ENCODE measurements at places on chromosomes 5 and 9. TPM values are rescaled to one million over a fixed set of nuclear protein-coding genes. Genes with fewer than 3 reads are reported as not detected.
A peak's percentile ranks its signal among the peaks of the same experiment; 100 is the strongest.

Gene SLC31A2
- 29.6 TPM for total RNA-seq

Gene CHSY3
- total RNA-seq = 1.7 TPM

Gene LEAP2
- total RNA-seq = 1.1 TPM

Gene SYNPO
- total RNA-seq = 548 TPM

Gene SV2C
- not detected for total RNA-seq

- H3K27ac ChIP-seq = peak overlapping the region; percentile 39
- H3K27me3 ChIP-seq = no peaks in the 10 kb centered on the region
- no peak for DNase-seq
- H3K4me3 ChIP-seq = no peak overlapping the region
- H3K36me3 ChIP-seq = no peaks in the 10 kb centered on the region
Measured at GRCh38 chr5:154288145-154288544, 97.6 kb downstream of the GALNT10 start.

DNA sequence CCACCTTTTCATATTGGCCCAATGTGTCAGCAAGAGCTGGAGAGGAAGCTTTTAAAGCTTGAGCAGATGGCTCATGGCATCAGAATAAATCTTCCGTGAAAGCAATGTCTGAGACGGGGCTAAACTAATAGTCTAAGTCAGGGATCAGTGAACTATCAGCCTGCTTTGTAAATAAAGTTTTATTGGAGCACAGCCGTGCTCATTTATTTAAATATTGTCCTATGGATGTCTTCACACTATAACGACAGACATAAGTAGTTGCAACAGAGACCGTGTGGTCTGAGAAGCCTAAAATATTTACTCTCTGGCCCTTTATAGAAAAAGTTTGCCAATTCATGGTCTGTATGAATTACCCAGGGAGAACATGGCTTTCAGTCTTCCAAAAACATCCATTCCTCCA is 85.6 kb upstream of the SLC44A1 start:
- H3K36me3 ChIP-seq = no peaks in the 10 kb centered on the region
- peaks cover 5% of the 10 kb centered on the region for H3K4me1 ChIP-seq
- no peak overlapping the region for H3K27ac ChIP-seq

DNA sequence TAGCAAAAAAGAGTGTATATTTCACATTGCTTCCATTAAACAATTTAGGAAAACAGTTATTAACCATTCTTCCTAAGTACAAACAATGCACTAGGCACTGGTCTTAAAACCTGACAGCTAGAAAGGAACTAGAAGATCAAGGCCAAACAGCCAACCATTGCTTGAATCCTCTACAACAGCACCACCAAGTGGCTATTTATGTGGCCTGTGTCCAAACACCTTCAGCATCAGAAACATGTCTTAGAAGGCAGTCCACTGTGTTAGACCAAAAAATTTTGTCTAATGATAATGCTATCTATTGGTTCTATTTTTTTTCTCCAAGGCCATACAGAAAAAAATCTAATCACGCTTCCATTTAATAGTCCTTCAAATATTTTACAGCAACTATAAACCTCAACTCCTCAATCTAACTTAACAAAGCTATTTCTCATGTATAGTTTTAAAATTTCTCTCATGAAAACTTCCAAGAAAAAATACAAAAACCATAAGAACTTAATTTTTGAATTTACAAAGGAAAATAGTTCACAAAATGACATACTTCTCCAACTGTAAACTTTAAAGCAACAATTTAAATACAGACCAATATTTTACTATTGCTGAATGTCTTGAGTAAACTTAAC is 36.1 kb downstream of the CAAP1 start:
- no peaks in the 10 kb centered on the region for H3K27me3 ChIP-seq
- no peak overlapping the region for H3K4me3 ChIP-seq
- no peaks in the 10 kb centered on the region for H3K36me3 ChIP-seq
- H3K27ac ChIP-seq = no peak overlapping the region
- DNase-seq = no peak

- H3K4me1 ChIP-seq = no peaks in the 10 kb centered on the region
- H3K4me3 ChIP-seq = no peak overlapping the region
Measured at GRCh38 chr5:97548739-97549080, 365.7 kb upstream of the RIOK2 start.

DNA sequence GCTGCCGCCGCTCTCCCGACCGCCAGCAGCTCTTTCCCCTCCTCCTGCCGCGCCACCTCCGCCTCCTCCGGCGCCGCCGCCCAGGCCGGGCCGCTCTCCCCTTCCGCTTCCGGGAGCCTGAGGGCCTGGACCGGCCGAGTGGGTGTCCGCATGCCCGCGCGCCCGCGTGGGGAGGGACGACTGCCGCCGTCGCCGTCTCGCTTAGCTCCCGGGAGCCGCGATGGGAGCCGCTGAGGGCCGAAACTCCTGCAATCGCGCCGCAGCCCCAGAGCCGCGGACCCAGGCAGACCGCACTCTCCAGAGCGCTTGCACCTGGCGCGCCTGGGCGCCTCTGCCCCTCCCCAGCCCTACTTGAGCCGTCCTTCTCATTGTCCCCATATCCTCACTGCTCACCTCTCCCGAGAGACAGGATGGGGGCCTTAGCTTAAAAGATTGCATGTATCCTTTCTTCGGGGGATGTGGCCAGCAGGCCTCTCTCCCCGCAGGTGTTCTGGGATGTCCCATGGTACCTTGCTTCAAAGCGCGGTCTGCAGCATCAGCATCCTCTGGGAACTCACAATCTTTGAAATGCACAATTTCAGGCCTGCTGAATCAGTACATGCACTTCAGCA is at the start of gene ZDHHC21:
Gene ZDHHC21 (minus strand): TSS at position 182 of the 611 bp plus-strand sequence. CDS start 19,092 bp downstream, outside the sequence.
- peaks cover 13% of the 10 kb centered on the region for H3K4me1 ChIP-seq
- peak within 1 kb of the TSS; percentile 75 for H3K27ac ChIP-seq
- peak; percentile 33 for DNase-seq
- H3K27me3 ChIP-seq = no peaks in the 10 kb centered on the region
- H3K4me3 ChIP-seq = peak within 1 kb of the TSS; percentile 69
- H3K36me3 ChIP-seq = peaks cover 8% of the 10 kb centered on the region

DNA sequence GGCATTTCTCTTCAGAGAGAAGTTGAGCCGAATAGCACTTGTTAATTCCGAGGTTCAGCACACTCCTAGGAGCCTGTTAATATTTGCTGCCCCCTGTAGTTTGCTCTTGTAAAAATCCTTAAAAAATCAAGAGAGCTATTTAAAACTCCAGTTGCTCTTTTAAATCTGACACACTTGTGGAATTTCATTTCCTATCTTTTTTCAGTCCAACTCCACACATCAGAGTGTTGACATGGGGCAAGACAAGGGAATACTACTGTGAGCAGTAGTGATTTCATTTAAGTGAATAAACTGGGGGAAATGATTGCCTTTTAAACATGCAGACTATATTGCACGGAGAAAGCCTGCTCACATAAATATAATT is 1096.3 kb upstream of the DMAC1 start:
- no peaks in the 10 kb centered on the region for H3K36me3 ChIP-seq
- H3K27ac ChIP-seq = no peak overlapping the region
- DNase-seq = no peak
- H3K4me3 ChIP-seq = no peak overlapping the region
- no peaks in the 10 kb centered on the region for H3K27me3 ChIP-seq
- H3K4me1 ChIP-seq = no peaks in the 10 kb centered on the region

DNA sequence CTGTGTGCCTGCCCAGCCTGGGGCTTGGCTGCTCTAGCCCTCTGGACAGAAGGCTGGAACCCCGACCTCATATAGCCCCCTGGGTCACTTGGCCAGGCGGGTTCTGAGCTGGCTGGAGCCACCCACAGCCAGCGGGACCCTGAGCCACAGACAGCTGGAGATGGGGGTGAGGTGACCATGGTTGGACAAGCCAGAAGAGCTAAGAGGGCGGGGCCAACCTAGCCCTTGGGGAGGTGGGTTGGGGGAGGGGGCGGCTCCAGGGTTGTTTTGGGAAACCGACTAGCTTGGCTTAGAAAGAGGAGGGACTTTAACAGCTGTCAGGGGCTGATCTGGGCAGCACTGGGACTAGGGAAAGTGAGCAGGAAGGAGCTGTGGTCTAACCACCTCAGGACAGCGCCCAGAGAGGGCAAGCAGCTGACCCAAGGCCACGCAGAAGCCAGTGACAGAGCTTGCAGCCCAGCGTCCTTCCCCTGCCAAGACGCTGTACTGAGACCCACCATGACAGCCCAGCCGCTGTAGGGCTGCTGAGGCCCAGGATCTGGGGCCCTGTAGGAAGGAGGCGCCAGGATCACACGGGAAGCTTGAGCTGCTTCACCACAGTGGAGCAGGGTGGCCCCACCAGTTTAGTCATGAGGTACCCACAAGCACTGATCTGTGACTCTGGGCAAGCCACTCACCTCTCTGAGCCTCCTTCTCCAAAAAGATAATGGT is 2.2 kb downstream of the AIF1L start:
- peaks cover 33% of the 10 kb centered on the region for H3K27me3 ChIP-seq
- no peaks in the 10 kb centered on the region for H3K4me1 ChIP-seq
- peak overlapping the region; percentile 72 for H3K27ac ChIP-seq
- no peak for DNase-seq
- no peaks in the 10 kb centered on the region for H3K36me3 ChIP-seq

GRCh38 chr5:98785244-98785643 is 11.8 kb downstream of the RGMB start:
- H3K27me3 ChIP-seq = no peaks in the 10 kb centered on the region
- H3K4me3 ChIP-seq = no peak overlapping the region
- peaks cover 76% of the 10 kb centered on the region for H3K4me1 ChIP-seq
- H3K36me3 ChIP-seq = no peaks in the 10 kb centered on the region
- peak overlapping the region; percentile 67 for H3K27ac ChIP-seq
- DNase-seq = no peak

DNA sequence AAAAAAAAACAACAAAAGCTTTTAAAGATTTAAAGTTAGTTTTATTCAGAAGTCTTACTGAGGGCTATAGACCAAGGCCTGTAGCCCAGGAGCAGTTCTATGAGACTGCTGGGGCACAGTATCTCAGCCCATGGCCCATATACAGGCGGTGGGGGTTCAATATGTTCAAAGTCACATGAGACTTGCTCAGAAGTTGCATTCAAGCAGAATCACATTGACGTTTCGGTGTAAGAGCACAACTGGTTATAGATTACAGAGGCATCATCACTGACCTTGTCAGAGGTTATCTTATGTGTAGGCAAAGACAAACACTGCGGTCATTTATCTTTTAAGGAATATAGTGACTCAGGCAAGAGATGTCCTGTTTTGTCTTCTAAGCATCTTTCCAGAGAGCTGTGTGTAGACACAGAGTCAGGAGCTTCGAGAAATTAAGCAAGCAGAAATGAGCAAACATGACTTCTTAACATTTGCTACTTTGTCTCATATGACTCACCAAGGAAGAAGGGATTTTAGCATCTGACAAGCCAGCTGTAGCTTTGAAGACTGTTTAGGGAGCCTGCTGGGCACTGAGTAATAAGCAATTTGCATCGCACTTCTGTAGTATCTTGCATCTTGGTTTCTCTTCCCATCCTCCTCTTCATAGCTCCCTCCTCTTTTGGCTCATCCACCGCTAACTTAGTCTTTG is 12.9 kb upstream of the F2RL1 start:
- no peak overlapping the region for H3K27ac ChIP-seq
- H3K4me1 ChIP-seq = no peaks in the 10 kb centered on the region
- no peak for DNase-seq
- H3K4me3 ChIP-seq = no peak overlapping the region
- H3K36me3 ChIP-seq = no peaks in the 10 kb centered on the region

DNA sequence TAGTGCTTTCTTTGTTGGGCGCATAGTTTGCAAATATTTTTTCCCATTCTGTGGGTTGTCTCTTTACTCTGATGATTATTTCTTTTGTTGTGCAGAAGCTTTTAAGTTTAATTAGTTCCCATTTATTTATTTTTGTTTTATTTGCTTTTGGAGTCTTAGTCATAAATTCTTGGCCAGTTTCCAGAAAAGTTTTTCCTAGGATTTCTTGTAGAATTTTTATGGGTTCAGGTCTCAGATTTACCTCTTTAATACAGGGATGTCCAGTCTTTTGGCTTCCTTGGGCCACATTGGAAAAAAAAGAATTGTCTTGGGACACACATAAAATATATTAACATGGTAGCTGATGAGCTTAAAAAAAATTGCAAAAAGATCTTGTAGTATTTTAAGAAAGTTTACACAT is 122.0 kb downstream of the WDR70 start:
- H3K4me1 ChIP-seq = no peaks in the 10 kb centered on the region
- no peak for DNase-seq
- H3K4me3 ChIP-seq = no peak overlapping the region
- no peaks in the 10 kb centered on the region for H3K27me3 ChIP-seq

- no peak overlapping the region for H3K4me3 ChIP-seq
- peaks cover 67% of the 10 kb centered on the region for H3K4me1 ChIP-seq
- H3K27me3 ChIP-seq = no peaks in the 10 kb centered on the region
- DNase-seq = no peak
- H3K27ac ChIP-seq = peak overlapping the region; percentile 6
Measured at GRCh38 chr9:92749934-92750315, 14.7 kb downstream of the BICD2 start.

DNA sequence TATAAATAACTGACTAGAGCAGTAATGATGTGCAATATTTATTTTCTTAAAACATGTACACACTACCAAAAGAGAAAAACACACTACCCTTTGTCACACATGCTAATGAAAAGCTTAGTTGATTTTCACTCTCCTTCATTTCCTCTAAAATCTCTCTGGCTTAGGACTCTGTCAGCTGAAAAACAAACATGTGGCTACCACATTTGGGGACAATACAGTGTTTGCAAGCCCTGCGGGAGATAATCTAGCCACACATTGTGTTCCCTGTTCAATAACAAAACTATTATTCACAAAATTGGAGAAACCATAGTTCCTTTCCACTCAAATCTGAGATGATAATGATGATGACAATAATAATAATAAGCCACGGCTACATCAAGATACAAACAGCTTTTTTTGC is 3.5 kb upstream of the LOX start:
- no peak for DNase-seq
- H3K27me3 ChIP-seq = peaks cover 11% of the 10 kb centered on the region
- H3K27ac ChIP-seq = no peak overlapping the region
- H3K36me3 ChIP-seq = no peaks in the 10 kb centered on the region
- no peak overlapping the region for H3K4me3 ChIP-seq

GRCh38 chr5:175816348-175816747 is 55.0 kb upstream of the CPLX2 start:
- peaks cover 3% of the 10 kb centered on the region for H3K27me3 ChIP-seq
- no peak for DNase-seq
- H3K27ac ChIP-seq = no peak overlapping the region
- no peak overlapping the region for H3K4me3 ChIP-seq
- H3K36me3 ChIP-seq = no peaks in the 10 kb centered on the region
- H3K4me1 ChIP-seq = no peaks in the 10 kb centered on the region

- H3K27me3 ChIP-seq = no peaks in the 10 kb centered on the region
- no peak for DNase-seq
- H3K27ac ChIP-seq = no peak overlapping the region
- H3K4me3 ChIP-seq = no peak overlapping the region
- H3K36me3 ChIP-seq = no peaks in the 10 kb centered on the region
Measured at GRCh38 chr9:132260846-132261245, 93.9 kb downstream of the SETX start.
